Stimulated activated CD4-positive, alpha-beta T cell treated with anti-CD3 and anti-CD28 coated beads, Interleukin-12 subunit alpha, Interleukin-12 subunit beta, amount 100 ng/mL, for 24 hours (primary cell): ENCODE measurements at places on chromosomes 2 and 18.

- DNase-seq, result no peak
These were observed 57.5 kb downstream of the HS1BP3 start for GRCh38 chr2:20593072-20594034.

DNA sequence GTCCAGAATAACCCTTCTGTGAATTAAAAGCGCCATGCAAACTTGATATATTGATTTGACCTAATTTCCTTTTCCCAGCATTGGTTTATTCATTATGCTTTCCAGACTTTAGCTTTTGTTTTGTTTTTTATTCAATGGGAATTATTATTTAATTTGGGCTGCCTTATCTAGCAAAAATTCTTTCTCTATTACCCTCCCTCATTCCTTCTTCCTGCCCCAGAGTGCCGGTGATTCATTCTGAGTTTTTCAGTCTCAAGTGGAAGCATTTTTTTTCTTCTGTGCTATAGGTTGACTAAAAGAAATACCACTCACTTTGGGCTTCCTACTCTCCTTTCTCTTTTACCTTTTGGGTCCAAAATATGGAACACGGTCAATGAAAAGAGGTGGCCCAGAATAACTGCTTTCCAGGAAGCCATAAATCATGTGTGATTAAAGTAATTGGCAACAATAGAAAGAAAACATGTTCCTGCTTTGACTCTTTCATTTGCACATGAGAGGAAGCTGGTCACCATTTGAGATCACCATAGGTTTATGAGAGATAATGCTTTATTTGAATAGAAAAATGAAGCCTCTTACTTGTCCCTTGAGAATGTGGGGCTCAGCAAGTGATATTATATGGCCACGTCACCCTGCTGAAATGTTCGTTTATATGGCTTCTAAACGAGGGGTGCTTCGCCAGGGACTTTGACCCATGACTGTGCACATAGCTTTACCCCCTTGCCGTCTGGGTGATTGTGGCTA, 422.8 kb upstream of the ZEB2 start:
- DNase-seq, result no peak

DNA sequence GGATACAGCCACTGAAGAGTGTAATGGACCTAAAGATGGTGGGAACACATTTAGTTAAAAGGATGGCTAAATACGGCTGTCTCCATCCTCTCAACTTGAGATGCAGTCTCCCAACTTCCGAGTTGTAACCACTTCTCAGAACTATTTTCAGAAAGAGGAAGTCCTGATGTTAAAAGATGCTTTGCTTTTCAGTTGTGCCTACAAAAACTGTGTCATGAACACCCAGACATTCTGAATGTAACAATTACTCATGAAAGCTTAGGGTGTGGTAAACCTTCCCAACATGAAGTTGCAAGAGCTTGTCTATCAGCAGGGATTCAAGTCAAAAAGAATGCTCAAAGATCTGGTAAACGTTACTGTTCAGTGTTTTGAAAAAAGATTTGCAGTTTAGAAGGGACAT, 147.9 kb downstream of the DOCK10 start:
- no peak for DNase-seq

DNA sequence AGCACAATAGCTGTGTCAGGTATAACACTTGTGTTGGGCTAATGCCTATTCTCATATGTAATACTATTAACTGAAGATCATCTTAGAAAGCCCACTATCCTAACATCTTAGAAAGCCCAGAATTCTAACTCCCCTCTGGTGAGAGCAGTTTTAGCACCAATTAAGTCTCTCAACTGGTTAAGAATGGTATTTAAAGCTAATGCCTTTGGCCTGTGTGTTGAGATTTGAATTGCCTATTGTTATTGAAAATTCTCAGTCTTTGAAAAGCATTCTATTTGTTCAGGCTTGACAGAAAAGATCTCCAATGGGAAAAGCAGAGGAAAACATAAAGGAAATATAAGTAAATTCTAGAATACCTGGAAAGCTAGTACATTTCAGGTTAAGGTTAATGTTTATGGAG, 352.5 kb downstream of the ARHGAP15 start:
- no peak for DNase-seq

DNA sequence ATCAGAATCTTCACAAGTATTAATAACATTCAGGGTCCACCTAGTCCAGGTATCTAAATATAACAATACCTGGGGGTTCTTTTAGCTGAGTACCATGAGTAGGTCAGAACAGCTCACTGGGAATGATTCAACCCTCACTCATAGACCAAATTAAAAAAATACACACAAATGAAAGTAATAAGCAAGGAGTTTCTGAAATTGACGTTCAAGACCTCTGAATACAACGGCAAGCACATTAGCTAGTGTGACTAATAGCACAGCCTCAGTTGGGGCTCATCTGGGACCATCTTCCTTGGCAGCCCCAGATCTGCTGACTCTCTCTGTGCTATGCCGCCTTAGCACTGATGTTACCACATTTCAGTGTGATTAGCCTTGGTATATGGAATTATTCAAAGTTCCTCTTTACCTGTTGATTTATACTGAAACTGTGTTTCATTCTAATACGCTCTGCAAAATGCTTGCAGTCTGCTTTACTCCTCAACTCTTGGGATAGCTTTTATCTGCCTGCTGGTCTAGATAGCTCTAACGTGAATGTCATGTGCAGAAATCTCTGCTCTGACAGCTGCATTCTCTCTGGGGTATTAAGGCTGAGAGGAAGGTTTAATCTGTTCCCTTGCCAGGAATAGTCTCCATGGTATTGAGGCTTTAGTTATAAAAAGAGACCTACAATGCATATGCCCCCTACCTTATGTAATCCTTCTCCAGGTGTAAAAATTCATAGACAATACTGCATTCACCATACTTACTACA, 153.3 kb downstream of the METTL4 start:
- no peak for DNase-seq

DNA sequence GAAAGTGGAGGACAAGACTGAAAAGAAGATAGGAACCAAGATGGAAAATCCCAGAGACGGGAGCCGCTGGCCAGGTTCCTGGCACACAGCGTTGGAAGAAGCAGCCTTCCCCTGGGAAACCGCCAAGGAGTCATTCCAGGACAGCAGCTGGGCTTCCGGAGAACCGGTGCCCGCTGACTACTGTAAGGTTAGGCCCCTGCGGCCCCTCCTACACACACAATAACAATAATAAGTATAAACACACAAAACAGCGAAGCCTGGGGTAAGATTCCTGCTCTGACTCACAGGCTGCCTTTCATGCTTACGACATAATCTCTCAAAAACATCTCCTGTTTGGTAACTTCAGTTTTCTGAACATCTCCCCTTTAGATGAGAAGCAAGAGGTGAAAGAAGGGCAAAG, 28.1 kb upstream of the MYCN start:
- DNase-seq, result no peak

GRCh38 chr2:121736140-121736461, 574 bp downstream of the NIFK start:
- DNase-seq, result no peak

DNA sequence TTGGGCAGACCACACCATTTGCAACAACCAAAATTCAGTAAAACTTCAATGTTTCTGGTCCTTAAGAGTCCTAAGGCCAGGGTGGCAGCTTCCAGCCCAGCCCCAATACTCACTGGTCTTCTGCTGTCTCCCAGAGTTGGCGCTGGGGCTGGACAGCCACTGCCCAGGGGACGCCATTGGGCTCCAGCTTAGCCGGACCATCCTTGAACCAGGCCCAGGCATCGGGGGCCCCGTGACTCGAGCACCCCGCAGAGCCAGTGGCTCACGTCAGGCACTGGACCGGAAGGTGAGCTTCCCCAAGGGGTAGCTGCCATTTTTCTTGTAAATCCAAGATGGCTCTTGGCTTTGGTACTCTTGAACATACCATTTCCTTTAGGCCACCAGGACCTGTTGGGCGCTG, 21.8 kb downstream of the SNED1 start:
- no peak for DNase-seq

DNA sequence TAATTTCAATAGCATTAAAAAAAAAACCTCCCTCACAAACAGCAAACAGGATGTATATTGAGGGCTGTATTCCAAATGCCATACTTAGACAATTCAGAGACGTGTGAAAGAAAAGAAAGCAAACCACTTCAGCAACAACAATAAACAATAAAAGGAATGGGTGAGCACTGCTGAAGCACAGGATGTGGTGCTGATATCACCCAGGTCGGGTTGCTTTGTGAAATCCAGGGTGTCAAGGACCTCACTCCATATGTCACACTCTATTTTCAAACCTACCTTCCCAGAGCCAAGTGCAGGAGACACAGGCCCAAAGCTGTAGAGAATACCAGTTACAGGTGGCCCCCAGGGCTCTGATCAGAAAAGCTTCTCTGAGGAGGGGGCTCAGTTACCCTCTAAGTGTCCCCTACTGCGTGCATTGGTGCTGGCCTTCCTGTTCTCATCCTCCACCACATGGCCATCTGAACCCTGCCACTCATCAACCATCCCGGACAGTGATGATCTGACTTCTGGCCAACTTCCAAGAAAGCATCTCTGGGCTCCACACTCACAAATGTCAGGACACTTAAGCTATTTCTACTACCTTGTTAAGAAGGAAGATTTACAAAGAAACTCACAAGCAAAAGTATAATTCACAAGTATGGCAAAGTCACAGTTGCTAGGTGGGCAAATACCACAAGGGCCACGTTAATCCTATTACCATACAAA, 363.0 kb downstream of the SS18 start:
- no peak for DNase-seq

GRCh38 chr2:61436092-61436491, 34.8 kb downstream of the USP34 start:
- DNase-seq, result no peak

DNA sequence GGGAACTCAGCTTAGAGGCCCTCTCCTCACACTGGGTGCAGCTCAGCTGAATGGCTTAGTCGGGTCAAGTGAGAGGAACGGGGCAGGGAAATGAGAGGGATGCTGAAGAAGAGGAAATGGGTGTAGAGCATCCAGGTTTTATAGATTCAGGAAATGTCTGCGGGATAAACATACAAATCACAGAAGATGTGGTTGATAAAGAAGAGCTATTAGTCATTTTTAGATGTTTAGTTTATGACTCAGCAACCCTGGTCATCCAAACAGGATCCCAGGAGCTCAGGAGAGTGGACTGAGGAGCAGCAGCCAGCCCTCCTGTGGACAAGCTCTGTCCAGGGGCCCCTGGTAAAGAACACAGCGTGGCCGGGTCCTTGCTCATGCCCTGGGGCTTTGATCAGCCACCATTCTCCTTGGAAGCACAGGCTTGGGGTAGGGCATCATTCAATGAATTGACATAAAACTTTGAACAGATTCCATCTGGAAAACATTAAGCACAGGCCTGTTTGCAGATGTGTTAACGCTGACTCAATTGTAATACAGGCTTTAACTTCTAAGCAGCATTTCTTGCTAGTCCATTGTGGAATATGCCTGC, 83.0 kb downstream of the NPAS2 start:
- no peak for DNase-seq

DNA sequence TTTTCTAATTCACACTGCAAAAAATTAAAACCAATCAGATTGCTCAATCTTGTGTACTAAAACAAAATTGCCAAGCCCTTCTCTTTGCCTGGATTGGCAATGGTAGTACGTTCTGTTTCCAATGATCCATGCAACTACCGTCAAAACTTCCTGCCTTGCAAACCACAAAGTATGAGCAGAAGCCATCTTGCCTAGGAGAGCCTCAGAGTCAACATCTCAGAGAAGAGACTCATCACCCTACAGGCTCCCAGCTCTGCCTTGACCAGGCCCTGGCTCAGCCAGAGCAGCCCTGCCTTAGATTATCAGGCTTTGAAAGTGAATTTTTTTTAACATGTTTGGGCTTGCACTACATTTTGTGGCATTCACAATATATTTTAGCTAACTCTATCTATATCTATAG, 574.1 kb downstream of the SATB2 start:
- DNase-seq, result no peak

DNA sequence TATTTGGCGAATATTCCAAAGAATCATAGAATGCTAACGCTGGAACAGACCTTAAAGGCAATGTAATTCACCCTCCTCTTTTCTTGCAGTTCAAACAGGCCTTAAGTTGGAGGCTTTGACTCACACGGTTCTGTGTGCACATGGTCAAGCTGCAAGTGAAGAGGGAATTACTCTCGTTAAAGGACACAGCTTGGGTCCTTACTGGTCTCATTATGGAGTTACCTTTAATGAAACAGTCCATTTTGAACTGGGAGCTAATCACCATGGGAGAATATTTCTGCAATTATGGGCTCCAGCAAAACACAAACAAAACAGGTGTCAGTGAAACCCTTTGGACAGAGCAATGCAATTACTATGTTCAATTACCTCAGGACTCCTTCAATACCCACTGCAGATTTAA, 135.5 kb downstream of the GAREM1 start:
- DNase-seq, result no peak

GRCh38 chr18:32425466-32425865, 45.2 kb downstream of the GAREM1 start:
- no peak for DNase-seq

GRCh38 chr2:193561054-193561453, 1366.3 kb upstream of the TMEFF2 start:
- no peak for DNase-seq

GRCh38 chr2:30421604-30422443, 25.2 kb upstream of the LCLAT1 start:
- DNase-seq, result no peak

GRCh38 chr2:240393831-240394410, 41.5 kb upstream of the GPC1 start:
- DNase-seq, result no peak

GRCh38 chr2:179745635-179746256, 115.7 kb downstream of the ZNF385B start:
- no peak for DNase-seq

GRCh38 chr2:49677227-49677626, 522.9 kb upstream of the FSHR start:
- no peak for DNase-seq

- no peak for DNase-seq
These were observed 94.1 kb upstream of the ST8SIA3 start for GRCh38 chr18:57258131-57258777.

DNA sequence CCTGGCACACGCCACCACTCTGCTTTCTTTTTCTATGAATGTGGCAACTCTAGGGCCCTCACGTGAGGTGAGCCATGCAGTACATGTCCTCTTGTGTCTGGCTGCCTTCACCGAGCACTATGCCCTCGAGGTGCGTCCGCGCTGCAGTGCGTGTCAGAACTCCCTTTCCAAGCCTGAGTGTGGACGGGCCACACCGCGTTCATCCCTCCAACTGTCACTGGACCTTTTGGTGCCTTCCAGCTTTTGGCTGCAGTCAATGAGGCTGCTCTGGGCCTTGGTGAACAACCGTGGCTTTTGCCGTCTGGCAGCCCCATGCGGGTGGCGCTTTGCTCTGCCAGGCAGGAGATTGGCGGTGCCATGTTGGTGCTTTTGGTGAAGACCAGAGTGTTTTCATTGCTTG, 74.0 kb downstream of the TSHZ1 start:
- DNase-seq, result no peak

DNA sequence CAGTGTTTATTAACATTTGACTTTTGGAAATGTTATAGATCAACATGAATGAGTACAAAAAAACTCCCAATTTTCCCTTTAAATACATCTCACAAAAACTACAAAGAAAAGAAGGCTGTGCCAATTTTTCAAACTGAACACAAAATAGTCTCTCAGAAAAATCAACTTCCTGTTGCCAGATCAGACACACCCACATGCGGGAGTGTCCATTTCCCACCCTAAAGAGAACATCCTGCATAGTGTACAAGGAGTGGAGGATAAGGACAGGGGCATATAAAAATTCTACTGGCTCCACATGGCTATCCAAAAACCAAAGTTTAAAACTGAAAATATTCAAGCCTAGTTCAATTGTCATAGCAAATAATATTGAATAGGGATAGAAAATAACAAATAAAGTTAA, 165.3 kb downstream of the ATAD2B start:
- no peak for DNase-seq
